Tibial artery (tissue), 4 donors: ENCODE measurements at places on chromosomes 16 and 17.

- no peak for DNase-seq
Measured at GRCh38 chr17:54736573-54736972, 164.1 kb upstream of the TOM1L1 start.

GRCh38 chr16:79265701-79266100 is 334.8 kb downstream of the MAF start:
- DNase-seq = no peak

DNA sequence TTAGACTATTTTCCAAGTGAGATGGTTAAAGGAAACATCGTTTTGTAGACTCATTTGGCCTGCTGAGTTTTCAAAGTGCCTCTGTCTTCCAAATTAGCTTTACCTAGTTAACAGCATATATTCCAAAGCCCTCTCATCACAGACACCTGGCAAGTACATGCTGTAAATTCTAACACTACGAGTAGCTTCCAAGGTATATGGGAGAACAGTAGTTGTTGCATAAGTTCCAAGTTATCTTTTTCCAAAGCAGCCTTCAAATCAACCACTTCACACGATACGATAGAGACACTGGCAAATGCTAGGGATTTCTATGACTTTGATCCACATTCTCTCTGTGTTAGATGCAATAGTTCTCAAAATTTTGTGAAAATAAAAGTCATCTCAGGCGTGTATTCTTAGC is 299.3 kb downstream of the CNTNAP4 start:
- no peak for DNase-seq

DNA sequence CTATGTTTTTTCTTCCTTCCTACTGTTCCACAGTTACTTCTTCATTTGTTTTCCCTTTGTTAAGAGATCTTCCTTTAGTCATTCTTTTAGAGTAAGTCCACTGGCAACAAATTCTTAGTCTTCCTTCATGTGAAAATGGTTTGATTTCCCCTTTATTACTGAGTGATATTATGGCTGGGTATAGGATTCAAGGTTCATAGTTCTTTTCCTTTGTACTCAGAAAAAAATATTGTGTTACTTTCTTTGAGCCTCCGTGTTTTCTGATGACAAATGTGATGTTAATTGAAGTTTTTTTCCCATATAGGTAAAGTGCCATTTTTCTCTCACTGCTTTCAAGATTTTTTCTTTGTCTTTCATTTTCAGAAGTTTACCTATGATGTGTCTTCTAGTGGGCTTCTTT is 283.1 kb upstream of the TBX2 start:
- no peak for DNase-seq

DNA sequence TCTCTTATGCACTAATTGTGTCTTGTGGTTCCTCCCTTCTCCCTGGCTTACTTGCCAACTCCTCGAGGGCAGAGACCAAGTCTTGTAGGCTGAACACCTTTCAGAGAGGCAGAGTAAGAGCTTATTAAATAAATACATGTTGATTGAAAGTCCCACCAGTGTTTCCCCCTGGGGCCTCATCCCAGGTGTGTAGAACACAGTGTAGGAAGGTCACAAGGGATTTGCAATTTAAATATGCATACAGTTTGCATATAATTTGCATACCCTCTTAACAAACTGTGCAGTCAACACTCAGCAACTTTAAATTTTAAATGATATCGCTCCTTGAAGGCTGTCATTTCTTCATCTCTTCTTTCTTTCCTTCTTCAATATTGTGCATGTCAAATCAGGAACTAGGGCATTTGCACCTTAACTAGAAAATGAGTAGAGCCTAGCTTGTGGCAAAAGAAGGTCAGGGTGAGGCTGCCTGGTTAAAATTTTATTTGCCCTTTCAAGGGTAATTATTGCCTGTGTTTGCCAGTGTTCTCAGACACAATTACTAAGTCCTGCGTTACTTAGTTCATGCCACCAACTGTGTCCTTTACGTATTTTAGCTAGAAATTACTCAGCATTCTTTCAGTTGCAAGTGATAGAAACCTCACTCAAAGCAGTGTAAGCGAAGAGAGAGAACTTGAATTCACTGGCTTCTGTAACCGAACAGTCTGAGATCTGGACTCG is 465.7 kb downstream of the HAPSTR1 start:
- DNase-seq = no peak

- no peak for DNase-seq
Measured at GRCh38 chr17:81409190-81409935, 14.1 kb downstream of the BAHCC1 start.

- DNase-seq = no peak
Measured at GRCh38 chr16:88070989-88071625, 119.9 kb downstream of the BANP start.

DNA sequence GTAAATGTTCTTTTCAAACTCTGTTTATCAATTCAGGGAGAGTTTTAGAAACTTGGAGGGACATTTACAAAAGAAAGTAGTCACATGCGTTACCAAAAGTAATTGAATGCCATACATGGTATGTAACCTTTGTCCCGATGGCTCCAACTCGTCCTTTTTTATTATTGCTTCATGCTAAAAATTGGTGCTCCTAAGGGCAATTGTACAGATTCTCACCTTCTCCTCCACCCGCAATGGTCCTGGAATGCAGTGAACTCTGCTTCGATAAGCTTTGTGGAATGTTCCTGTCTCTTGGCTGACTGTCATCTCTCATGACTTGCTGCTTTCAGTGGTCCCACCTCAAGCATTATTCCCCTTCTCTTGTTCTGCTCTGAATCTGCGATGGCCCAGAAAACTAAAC is 20.9 kb downstream of the GNAO1 start:
- no peak for DNase-seq

- DNase-seq = peak; percentile 66
Measured at GRCh38 chr16:75225678-75226515, 7.1 kb downstream of the CTRB1 start.

DNA sequence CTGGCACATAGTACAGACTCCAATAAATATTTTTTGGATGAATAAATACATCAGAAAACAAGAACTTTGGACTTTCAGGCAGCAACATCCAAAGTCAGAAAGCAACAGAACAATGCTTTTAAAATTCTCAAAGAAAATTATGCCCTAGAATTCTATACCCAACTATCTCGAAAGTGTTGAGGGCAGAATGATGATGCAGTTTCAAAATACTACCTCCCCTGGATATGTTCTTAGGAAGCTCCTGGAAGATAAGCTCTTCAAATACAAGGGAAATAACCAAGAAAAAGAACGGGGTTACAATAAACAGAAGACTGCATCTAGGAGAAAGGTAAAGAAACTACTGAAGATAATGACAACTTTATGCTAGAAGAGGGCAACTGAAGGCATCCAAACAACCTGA is 11.0 kb downstream of the SIAH1 start:
- no peak for DNase-seq

DNA sequence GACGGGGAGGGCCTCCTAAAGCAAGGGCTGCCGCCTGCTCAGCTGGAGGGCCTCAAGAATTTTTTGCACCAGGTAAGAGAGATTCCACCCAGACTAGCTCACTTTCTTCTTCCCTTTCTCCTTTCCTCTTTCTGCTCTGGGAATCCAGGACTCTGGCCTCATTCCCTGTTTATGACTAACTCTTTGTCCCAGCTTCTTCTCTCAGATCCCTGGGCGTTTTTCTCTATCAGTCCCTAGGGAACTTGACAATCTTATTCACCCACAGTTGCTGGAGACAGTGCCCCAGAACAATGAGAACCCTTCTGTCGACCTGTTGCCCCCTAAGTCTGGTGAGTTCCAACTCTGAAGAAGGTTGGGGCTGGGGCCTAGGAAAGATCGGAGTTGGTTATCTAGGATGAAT is 15.6 kb downstream of the CNTROB start:
- no peak for DNase-seq

DNA sequence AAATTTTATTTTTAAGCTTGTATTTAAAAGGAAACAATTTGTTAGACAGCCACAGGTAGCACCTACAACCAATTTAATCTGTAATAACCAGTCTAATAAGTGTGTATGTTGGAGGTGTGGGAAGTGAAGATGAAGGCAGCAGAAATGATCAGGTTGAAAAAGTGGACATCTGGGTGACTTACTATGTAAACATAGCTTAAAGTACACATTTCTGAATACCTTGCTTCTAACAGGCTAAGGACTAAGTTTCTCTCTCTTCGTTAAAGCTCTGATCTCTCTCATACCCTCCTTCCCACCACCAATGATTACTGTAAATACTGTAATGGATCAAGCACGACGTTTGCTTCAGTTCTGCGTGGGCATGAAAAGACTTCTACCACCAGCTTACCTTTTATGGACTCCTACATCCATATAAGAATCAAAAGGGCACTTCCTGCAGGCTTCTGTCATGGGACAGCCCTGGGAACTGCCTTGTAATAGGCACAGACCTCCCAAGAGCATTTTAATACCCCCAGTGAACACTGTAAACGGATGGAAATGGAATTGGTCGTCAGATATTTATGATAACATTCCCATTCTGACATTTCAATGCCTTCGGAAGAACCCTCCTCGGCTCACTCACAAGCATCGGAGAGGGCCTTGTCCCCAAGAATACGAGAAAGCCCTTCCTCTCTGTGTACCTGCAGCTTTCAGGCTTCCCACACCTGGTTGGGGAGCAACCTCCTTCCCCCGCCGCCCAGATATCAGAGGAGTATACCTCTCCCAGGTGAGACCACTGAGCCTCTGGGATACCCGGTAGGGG is 700 bp downstream of the CCDC43 start:
- DNase-seq = no peak

DNA sequence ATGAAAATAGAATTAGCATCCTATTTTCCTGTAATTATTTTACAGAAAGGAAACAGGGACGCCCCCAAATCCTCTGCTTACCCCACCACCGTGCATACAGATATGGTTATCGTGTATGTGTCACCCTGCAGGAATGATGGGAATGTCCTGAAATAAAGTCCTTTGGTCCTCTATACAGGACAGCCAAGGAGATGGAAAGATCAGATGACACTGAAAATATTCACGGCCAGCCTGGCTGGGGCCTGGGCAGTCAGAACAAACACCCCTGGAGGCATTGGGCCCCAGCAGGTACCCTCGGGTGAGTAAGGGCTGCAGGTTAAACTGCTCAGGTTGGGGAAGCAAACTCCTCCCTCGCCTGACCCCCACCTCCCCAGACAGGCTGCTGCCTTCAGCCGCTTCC is 368.0 kb downstream of the FOXL1 start:
- no peak for DNase-seq

GRCh38 chr16:48041981-48042421 is 113.8 kb downstream of the ABCC12 start:
- no peak for DNase-seq

DNA sequence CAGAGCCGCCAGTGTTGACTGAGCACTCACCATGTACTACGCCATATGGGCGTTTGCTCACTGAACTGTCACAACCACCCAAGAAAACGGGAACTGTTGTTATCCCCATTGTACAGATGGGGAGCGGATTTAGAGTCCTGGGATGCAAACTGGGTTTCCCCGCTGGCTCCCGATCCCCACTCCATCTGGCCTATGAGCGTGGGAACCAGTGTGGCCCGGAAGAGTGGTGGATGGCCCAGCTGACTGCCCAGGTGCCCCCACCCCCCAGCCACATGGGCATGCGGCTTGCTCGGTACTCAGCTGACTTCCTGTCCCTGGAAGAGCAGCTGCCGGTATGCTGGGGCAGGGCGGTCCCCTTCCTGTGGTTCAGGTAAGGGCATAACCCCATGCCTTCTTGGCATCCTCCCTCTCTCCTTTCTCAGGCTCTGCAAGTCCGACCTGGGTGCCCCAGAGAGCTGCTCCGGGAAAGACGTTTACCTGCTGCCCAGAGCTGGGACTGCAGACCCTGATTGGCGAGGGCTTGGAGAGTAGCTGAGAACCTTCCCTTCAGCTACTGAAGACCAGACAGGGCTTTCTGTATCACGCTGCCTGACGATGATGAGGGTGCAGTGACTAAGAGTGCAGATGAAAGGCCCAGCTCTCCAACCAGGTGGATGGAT is 16.2 kb downstream of the SOCS3 start:
- no peak for DNase-seq

- no peak for DNase-seq
Measured at GRCh38 chr16:20397468-20398074, 7.0 kb downstream of the PDILT start.

DNA sequence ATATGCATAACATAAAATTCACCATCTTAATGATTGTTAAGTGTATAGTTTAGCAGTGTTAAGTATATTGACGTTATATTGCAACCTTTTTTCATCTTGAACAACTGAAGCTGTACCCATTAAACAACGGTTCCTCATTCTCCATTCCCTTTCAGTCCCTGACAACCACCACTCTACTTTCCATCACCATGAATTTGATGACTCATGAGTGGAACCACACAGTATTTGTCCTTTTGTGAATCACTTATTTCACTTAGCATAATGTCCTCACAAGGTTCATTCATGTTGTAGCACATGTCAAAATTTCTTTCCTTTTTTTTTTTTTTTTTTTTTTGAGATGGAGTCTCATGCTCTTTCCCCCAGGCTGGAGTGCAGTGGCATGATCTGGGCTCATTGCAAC is 46.0 kb downstream of the HOXB1 start:
- DNase-seq = no peak

GRCh38 chr16:72474501-72475123 is 302.7 kb upstream of the PMFBP1 start:
- no peak for DNase-seq

DNA sequence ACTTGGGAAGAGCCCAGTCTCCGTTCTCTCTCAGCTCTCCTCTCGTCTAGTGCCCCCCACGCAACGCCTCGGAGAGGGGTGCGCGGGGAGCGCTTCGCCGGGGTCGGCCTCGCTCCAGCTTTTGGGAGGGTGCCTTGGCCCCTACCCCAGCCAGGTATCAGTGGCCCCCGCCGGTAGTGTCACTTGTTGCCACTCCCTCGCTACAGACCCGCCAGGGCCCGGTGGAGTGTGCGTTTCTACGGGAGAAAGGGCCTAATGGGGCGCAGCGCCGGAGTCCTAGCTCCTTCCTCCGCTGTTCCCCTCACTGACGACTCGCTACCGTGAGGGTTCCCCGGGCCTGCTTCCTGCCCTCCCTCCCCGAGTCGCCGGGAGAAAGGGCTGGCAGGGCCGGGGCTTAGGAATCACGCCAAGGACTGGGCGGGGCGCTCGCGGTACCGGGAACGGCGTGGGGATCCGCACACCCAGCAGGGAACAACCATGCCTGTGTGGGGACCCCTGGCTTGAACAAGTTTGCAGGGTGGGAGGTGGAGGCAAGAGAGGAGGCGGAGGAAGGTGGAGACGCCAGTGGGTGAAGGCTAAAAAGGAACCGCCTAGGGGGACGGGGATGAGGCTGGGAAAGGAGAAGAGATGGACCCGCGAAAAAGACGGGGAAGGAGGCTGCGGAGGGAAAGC is 997 bp upstream of the CDH11 start:
- peak; percentile 86 for DNase-seq

GRCh38 chr16:24013864-24014645 is 178.3 kb downstream of the PRKCB start:
- DNase-seq = no peak

DNA sequence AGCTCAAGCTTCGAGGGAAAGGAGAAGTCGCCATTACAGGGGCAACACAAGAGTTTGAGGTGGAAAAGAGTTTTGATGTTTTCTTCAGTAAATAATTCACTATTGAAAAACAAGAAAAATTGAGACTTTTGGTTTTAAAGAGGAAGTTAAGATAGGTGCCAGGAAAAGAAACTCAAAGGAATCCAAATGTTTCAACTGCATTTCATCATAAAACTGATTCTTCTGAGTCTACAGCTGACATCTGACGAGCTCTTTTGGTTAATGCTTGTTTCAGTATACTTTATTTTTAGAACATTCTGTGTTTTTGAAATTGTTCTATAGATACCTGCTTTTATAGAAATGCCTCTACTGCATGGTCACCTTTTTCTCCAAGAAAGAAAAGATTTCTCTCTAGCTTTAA is 54.0 kb downstream of the ERN1 start:
- DNase-seq = no peak
